Panc1 (cell line): ENCODE measurements at places on chromosomes 11 and 22.
A peak's percentile ranks its signal among the peaks of the same experiment; 100 is the strongest.

GRCh38 chr22:40224702-40225101 lies 47.0 kb downstream of the TNRC6B start:
- no peak overlapping the region for H3K4me3 ChIP-seq
- H3K27me3 ChIP-seq = no peaks in the 10 kb centered on the region
- H3K27ac ChIP-seq = no peak overlapping the region
- H3K36me3 ChIP-seq = no peaks in the 10 kb centered on the region

GRCh38 chr22:25403284-25403810 lies 161.1 kb upstream of the GRK3 start:
- H3K4me1 ChIP-seq = peaks cover 42% of the 10 kb centered on the region
- H3K36me3 ChIP-seq = no peaks in the 10 kb centered on the region
- no peaks in the 10 kb centered on the region for H3K27me3 ChIP-seq
- H3K4me3 ChIP-seq = peak overlapping the region; percentile 65

- no peak overlapping the region; the same call in 1 of the 2 replicates for H3K27ac ChIP-seq
- H3K4me1 ChIP-seq = peaks cover 6% of the 10 kb centered on the region; the same call in 1 of the 2 replicates
- no peak overlapping the region for H3K4me3 ChIP-seq
- H3K36me3 ChIP-seq = no peaks in the 10 kb centered on the region
Observed at GRCh38 chr11:334264-334994, 13.8 kb upstream of the IFITM3 start.

GRCh38 chr22:28008056-28008455 lies 89.0 kb upstream of the PITPNB start:
- no peaks in the 10 kb centered on the region for H3K27me3 ChIP-seq
- H3K36me3 ChIP-seq = no peaks in the 10 kb centered on the region
- DNase-seq = no peak
- H3K27ac ChIP-seq = no peak overlapping the region
- H3K4me3 ChIP-seq = no peak overlapping the region

GRCh38 chr11:28049338-28050216 lies 58.4 kb downstream of the KIF18A start:
- no peaks in the 10 kb centered on the region for H3K27me3 ChIP-seq
- peaks cover 26% of the 10 kb centered on the region for H3K4me1 ChIP-seq
- no peaks in the 10 kb centered on the region; the same call in 1 of the 2 replicates for H3K36me3 ChIP-seq
- peak overlapping the region; percentile 84; the same call in 1 of the 2 replicates for H3K27ac ChIP-seq
